ENCODE measurements at places on chromosomes 1 and 21.

GRCh38 chr1:28171246-28171645 is 5.2 kb downstream of the PTAFR start:
- no peak for DNase-seq

GRCh38 chr1:13817906-13818305 is 117.9 kb downstream of the PRDM2 start:
- no peak for DNase-seq

- DNase-seq, result no peak
Measured at GRCh38 chr1:223711747-223712193, 569 bp upstream of the CAPN2 start.

DNA sequence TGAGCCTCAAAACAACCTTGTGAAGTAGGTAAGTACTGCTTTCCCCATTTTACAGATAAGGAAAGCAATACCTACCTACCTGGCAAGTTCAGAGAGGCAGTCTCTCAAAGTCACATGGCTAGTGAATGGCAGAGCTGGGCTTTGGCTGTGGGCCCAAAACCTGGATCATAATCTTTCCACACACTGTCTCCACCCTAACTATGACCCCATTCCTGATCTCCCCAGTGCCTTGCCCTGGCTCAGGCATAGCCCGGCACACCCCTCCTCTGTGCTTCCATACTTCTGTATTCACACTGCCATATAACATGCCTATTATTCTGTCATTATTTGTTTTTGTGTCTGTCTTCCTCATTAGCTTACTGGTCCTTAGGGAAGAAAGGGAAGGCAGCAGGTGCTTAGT is 15.9 kb downstream of the GNG12 start:
- no peak for DNase-seq

DNA sequence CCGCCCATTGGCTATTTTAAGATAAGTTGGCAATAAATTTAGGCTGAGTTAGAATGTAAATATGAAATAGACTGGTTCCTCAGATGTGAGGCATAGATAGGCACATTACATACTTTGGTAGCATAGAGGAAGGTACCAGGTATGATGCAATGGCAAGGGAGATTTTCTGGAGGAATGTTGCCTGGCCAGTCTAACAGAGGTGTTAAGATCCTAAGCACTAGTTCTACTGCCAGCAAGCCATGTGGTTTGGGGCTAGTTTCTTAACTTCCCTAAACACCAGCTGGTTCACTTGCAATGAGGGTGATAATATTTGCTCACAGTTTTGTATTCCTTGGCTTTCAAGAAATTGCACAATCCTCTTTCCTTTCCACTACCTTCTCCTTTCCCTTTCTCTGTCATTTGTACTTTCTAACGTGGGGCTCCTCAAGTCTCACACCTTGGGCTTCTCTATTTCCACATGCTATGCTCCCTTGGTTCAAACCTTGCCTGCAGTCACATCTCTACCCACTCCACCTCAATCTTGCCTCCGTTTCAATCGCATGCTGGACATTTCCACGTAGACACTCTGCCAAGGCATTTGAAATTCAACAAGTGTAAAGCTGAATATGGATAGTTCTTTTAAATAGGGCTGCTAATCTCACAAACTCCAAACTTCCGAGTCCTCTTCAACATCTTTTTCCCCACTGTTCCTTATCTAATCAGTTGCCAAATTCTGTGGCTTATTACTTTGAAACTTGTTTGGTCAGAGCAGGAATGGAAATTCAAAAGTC is 4.7 kb upstream of the CD55 start:
- no peak for DNase-seq

DNA sequence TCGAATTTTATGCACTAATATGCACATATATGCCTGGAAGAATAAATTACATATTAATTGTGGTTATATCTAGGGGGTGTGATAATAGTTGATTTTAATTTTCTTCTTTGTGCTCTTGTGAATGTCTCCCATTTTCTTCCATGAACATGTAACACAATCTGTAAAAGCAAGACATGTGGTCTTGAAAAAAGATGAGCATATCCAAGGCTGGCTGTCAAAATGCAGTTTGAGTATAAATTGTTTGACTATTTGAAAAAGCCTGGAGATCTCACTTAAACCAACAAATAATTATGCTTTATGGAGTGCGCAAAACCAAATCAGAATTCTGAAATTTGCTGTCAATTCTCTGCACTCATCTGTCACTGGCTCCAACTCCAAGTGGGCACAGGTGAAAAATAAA is 143.9 kb downstream of the HMGB4 start:
- no peak for DNase-seq

GRCh38 chr1:234897754-234898454 is 230.7 kb downstream of the TOMM20 start:
- peak; percentile 24 for DNase-seq

GRCh38 chr1:39127513-39127912 is 77.0 kb upstream of the MACF1 start:
- no peak for DNase-seq

DNA sequence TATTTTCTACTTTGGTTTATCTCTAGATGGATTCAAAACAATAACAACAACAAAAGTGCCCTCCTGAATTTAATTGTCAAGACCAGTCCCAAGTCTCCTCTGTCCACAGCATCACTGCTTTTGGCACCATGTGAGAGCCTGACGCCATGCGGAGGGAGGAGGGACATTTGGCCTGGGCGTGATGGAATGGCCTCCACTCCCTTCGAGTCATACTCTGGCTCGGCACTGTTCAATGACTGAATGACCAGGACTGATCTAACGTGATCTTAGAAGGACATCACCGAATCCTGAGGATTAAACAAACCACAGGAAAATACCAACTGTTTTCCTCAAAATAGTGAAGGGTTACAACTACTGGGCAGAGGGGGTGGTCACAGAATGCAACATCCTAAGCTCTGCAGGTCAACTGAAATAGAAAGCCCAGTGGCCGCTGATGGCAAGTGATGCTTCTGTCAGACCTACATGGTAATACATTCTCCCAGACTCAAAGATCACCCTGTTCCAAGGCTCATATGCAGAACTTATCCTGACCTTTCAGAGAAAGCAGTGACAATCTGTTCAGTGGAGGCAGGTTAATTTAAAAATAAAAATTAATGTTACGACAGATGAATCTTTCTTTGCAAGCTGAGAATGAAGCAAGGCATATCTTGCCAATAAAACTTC is 19.1 kb downstream of the SRSF4 start:
- DNase-seq, result no peak

GRCh38 chr1:230230948-230231773 is 164.1 kb downstream of the GALNT2 start:
- no peak for DNase-seq

DNA sequence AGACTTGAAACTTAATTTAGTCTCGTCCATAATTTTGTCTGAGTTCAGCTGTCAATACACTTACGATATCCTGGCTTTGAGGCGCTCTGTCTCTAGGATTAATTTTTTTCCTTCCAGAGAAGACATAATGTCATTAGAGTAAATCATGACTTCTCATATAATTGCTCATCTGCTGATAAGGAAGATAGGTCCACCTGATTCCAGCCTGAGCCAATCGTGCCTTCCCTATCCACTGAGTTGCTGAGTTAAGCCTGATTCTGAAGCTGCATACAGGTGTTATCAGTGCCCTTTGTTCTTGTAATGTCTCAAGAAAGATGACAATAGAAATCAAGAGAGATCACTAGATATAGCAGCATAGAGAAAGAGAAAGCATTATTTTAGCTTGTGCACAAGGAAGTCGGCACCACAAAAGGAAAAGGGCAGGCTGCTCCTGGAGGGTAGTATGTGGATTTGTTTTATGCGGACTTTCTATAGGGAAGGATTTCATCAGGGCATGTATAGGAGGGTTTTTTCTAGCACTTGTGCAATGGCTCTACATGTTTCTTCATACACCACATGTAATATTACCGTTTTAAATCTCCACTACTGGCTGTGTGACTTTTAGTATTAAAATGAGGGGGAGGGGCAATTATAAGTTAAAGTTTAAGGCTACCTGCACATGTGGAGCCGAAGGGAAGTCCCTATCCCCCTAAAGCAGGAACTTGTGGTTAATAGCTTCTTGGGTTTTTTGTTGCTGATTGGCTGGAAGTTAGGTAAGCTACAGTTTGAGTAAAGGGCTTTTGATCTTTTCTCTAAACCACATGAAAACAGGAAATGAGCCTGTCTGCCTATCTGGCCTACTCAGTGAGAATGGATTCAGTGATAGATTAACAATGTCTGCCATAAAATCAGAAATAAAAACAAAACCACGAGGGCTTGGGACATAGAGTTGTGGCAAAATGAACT is 133.4 kb downstream of the PLPPR5 start:
- DNase-seq, result no peak

GRCh38 chr1:104706631-104707147 is 957.0 kb downstream of the AMY1C start:
- no peak for DNase-seq

- no peak for DNase-seq
Measured at GRCh38 chr1:110877364-110877763, 4.4 kb downstream of the CD53 start.

DNA sequence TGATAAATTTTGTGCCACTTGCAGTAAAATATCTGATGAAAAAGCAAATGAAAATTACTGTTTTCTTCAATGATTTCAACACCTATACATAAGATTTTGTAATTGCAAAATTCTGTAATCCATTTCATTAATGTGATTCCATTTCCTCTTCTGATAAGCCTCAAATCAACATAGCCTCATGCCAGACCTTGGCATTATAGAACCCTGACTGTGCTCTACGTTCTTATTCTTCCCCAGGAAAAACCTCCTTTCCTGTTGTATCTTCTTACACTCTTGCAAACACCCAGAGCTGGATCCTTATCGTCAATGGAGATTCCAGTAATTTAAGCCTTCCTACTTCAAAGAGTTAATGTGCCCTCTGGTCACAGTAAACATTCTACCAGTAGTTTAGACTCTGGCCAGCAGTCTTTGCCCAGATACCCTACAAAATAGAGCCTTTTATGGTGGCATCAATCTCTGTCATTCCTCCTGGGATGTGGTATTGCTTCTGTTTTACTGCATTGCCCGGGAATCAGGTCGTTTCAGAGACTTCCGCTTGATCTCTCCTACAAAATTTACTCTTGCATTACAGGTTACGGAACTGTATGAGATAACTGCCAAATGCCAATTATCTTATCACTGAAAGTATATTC is 48.5 kb upstream of the CHRM3 start:
- DNase-seq, result no peak

DNA sequence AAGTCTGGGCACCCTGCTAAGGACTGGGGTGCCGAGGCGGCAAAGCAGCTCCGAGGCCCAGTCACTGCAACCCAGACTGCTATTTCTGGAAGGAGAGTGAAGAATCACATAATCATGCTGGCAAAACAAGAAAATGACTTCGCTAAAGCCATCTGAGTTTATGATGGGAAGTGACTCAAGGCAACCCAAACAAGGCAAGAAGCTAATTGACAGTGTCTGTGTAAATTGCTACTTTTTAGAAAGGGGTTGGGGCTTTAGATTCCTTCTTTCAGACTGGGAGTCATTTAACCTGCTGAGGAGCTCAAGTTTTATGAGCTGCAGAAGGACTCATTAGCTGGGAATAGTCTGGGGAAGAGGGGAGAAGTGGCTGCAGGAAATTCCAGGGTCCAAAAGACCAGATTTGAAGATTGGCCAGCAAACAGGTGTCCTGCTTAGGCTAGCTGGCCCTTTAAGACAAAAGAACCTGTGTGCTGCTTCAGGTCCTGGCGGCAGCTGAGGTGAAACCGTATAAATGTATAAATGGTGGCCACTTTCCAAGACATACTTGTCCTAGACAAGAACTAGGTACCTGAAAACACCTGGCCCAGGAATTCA is 28.1 kb downstream of the TSHB start:
- no peak for DNase-seq

GRCh38 chr1:85465786-85466134 is 801 bp upstream of the DDAH1 start:
- no peak for DNase-seq

GRCh38 chr1:86396498-86396890 is 371 bp upstream of the ODF2L start:
- peak; percentile 27 for DNase-seq

DNA sequence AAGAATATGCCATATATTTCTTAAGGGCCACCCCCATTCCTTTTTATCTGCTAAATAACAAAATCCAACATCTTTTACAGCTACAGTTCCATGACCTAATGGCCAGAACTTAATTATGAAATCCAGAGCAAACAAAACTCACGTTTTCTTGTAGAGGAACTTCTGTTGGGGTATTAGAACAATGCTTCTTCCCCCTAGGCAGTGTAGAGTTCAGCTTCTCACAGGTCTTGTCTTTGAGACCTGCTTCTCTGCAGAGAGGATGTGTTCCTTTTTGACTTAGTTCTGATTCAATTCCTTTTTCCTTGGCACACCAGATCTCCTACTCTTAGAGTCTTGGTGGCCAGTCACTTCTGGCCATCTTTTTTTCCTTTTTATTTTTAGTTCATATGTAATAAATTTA is 22.2 kb downstream of the VAV3 start:
- DNase-seq, result no peak

DNA sequence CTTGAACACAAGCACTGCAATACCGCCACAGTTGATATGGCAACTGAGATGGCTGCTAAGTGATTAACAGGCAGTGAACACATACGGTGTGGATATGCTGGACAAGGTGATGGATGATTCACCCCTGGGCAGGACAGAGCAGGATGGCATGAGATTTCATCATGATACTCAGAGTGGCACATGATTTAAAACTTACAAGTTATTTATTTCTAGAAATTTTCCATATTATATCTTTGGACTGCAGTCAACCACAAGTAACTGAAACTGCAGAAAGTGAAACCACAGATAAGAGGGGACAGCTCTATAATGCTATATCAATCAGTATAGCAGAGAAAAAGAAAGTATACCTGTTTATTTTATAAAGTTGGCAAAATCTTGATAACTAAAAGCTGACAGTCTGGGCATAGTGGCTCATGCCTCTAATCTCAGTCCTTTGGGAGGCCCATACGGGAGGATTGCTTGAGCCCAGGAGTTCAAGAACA is 47.9 kb downstream of the PHACTR4 start:
- DNase-seq, result no peak

DNA sequence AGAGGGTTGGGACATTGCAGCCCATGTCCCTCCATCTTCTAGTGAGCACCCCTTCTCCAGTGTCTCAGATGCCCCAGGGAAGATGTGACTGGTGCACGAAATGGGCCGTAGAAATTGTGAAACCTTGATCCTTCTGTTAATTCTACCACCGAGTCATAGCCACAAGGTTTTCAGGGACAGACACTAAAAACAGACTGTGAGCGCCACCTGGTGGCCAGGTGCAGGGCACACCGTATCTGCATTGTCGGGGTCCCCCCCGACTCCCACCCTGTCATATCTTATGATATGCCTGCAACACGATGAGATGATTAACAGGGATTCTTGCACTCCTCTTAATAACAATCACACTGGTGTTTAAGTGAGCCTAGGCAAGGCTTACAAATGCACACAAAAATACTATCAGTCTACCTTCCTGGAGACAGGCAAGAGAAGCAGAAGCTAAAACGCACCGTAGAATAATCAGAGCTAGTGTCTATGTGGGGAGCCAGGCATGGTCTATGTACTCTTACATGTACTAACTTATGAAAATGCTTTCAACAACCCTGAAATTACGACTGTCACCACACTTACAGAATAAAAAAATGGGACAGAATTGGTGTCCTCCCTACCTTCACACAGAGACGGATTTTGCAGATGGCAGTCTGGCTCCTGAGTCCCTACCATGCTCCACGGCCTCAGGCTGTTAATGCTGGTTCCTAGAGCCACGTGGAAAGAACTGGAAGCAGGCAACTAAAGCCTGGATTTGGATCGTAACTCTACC is 57.9 kb downstream of the FHAD1 start:
- peak; percentile 82 for DNase-seq

All from Peyer's patch (tissue), 4 donors.